ENCODE measurements at places on chromosomes 7 and 10.

DNA sequence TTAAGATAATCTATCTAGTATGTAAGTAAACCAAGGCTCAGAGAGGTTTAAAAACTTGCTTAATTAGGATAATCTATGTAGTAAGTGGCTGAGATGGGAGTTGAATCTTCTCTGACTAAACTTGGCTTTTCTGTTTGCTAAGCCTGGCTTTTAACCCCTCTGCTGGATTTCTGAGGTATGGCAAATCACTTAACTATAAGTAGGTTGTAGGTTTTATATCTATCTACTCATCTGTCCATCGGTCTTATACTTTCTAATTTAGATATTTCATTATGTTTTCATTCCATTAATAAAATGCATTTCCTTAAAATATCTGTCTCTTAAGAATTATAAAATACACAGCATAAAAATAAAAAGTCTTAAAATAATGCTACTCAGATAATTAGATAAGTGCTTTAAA, 59.4 kb downstream of the ST7 start:
- no peak for DNase-seq

DNA sequence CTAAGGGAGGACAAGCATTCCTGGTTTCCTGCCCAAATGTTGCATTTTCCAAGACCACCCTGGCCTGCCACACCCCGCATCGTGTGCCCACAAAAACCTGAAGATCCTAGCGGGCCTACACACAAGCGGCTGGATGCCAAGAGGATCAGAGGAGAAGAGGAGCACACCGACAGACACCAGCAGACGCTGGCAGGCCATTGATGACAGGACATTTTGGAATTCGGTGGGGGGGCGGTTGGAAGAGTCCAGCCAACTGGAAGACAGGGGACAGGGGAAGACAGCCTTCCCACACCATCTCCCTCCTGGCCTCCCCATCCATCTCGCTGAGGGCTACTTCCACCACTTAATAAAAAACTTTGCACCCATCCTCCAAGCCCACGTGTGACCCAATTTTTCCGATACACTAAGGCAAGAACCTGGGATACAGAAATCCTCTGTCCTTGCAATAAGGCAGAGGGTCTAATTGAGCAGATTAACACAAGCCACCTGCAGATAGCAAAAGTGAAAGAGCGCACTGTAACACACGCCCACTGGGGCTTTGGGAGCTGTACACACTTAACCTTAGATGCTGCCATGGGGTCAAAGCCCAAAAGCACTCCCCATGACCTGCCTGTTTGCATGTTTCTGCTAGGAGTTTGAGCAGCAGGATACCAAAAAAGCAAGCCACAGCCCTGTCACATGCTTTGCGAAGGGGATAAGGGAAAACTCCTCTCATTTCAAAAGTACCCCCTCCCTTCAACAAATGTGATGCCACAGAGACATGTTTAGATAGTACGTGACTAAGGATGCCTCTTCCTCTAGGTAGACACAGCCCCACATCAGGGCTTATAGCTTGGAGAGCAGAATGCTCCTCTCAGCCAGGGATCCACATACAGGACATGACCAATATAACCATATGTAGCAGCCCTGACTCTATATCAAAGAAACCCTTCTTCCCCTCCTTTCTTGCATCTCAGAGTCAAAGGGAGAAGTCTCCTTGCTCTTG, 13.4 kb upstream of the SMNDC1 start:
- no peak for DNase-seq

DNA sequence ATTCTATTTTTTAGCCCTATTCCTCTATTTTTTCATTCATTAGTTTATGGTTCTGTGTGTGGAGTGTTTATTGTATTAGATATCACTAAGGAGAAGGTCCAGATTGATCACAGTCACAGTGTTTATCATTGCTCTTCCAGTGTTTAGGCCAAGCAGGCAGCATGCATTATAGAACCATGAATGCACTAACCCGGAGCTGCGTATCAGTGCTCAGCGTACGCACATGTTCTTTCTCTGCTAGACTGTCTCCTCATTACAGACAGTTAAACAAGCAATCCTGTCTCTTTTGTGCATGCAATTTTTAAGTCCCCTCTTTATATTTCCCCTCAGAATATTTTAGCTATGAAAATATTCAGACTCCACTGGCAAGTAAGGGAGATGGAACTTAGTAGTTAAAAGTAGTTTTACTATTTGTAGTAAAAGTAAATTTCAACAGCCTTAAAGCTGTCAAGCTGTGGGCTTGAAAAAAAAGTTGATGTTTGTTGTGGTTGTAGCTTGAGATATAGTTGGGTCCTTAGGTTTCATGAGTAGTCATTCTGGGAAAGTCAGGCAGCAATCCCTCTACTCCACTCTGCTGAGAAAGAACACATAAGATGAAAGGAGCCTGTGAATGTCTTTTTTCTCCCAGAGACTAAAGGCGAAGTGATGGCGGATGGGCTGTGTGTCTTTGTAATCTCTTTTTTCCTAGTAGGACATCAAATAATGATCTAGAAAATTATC, 260.4 kb downstream of the CDK14 start:
- DNase-seq: no peak

GRCh38 chr10:98150544-98150943, 16.1 kb downstream of the R3HCC1L start:
- no peak for DNase-seq

DNA sequence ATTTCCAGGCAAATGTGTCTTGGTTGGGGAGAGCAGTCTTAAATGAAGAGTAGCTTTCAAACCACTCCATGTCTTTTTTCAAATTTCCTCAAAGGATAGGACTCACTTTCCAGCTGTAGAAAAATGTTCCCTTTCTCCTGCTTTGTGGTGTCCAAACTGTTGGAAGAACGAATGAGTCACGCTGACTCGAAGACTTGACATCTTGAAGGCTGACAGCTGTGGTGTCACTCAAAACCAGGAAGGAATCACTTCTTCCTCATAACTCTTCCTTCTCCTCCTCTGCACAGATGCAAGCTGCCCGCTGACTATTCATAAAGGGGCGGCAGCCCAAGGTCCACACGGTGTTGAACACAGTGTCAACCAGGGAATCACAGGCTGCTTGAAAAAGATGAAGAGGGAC, 19.2 kb downstream of the PLA2G12B start:
- no peak for DNase-seq

DNA sequence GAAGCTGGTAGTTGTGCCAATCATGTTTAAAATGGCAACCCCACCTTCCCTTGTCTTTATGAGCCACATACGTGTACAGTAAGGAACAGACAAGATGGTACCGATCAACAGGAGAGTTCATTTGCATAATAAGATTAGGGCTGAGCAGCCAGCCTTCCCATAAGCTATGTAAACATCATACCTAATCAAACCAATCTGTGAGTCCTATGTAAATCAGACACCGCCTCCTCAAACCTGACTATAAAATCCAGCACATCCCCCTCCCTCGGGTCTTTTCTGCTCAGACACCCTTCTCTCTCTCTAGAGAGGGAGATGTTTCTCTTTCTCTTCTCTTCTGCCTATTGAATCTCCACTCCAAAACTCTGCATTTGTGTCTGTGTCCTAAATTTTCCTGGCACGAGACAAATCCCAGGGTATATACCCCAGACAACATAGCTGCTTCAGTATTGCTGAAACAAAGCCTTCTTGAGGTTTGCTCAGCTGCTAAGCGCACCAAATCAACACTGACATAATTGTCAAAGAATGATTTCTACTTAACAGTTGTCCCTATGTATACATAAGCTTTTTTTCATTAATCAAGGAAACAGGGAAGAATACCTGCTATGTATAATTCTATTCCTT, 279.2 kb downstream of the THSD7A start:
- no peak for DNase-seq

GRCh38 chr7:95631527-95631926, 35.2 kb upstream of the PDK4 start:
- no peak for DNase-seq

- DNase-seq: no peak
These were observed 96.3 kb downstream of the SNX13 start for GRCh38 chr7:17844022-17844421.

DNA sequence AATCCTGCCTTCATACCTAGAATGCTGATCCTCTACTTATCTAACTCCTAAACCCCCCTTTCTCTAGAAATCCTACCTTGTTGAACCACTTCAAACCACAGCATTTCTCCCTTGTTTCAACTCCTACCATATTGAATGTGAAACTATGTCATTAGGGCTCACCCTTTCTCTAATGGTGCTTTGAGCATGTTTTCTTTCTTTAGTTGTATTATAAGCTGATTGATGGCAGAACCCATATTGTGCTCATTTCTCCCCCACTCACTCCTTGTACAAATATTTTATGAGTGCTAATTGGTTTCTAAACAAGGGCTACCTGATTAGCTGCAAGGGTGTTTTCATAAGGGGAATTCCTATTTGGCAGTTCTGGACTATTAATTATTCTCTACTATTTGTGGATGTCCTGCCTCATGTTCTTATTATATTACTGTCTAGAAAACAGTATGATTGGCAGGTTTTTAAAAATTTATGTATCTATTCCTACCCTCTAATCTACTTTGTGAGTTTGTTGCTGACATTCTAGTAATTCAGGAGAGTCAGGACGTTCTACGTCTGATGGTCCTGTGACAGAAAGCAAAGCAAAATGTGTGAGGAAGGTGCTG, 765.8 kb downstream of the KCNMA1 start:
- no peak for DNase-seq

DNA sequence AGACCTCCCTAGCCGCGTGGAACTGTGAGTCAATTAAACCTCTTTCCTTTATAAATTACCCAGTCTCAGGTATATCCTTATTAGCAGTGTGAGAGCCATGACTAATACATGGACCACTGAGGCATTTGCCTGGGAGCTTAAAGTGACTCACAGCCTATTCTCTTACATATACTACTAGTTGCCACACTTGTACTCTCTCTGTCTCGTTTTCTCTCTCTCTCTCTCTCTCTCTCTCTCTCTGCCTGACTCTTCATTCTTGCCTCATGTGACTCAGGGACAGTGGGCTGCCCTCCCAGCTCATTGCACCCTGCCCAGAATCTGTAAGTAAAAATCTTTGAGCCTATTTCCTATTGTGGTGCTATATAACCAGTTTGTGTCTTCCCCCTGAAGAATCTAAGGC, 238.5 kb upstream of the MAGI2 start:
- DNase-seq: no peak

GRCh38 chr7:157854066-157854891, 517.5 kb downstream of the DNAJB6 start:
- no peak for DNase-seq
